Activated CD4-positive, alpha-beta T cell treated with anti-CD3 and anti-CD28 coated beads for 1 hour (primary cell): ENCODE measurements at places on chromosomes 5 and 9.

GRCh38 chr5:137636830-137637714 is 98.8 kb downstream of the KLHL3 start:
- no peak for DNase-seq

DNA sequence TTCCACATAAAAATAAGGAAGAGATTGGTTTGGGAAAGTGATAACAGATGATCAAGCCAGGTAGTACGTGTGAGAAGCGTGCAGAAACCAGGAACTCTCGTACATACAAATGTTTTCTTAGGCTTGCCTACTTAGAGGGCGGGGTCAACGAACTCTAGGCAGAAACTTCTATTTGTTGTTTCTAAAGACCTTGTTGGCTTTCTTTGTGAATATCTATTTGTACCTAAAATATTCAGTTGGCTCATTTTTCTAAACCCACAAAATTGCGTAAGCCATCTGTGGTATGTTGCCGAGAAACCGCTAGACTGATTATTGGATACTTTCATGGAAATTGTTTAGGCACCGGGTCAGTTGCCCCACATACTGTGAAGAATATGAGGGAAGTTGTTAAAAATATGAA is 458.5 kb downstream of the MAT2B start:
- DNase-seq, result no peak

DNA sequence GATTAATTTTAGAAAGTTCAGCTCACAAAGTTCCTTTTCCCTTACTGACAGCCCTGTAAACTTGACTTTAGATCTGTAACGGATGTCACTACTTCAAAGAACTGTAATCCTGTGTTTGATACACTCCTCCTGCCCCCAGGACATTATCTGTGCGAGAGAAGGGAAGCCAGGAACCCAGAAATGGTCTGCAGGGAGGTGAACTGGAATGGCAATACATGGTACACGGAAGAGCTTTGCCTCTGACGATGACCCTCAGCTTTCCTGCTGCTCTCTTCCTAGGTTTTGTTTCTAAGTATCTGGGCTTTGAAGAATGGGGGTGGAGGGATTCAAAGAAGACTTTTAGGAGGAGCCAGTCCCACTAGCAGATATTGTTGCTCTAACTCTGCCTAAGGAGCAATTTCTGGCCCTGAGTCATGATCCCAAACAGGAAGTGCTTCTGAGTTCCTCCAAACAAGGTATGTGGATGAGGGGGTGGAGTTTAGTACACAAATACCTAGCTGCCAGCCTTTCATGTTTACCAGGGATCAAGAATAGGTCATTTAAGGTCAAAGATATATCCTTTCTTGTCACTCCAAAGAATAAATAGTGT is 43.4 kb upstream of the TMC1 start:
- no peak for DNase-seq

- DNase-seq, result no peak
Measured at GRCh38 chr5:160966921-160967320, 114.9 kb upstream of the ATP10B start.

- no peak for DNase-seq
Measured at GRCh38 chr9:129280623-129281271, 102.7 kb upstream of the IER5L start.

DNA sequence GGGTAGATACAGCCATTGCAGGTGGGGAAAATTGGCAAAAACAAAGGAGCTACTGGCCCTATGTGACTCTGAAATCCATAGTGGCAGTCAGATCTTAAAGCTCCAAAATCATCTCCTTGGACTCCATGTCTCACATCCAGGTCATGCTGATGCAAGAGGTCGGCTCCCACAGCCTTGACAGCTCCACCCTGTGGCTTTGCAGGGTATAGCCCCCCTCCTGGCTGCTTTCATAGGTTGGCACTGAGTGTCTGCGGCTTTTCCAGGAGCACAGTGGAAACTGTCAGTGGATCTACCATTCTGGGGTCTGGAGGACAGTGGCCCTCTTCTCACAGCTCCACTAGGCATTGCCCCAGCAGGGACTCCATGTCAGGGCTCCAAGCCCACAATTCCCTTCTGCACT is 1190.1 kb downstream of the CDH12 start:
- no peak for DNase-seq

DNA sequence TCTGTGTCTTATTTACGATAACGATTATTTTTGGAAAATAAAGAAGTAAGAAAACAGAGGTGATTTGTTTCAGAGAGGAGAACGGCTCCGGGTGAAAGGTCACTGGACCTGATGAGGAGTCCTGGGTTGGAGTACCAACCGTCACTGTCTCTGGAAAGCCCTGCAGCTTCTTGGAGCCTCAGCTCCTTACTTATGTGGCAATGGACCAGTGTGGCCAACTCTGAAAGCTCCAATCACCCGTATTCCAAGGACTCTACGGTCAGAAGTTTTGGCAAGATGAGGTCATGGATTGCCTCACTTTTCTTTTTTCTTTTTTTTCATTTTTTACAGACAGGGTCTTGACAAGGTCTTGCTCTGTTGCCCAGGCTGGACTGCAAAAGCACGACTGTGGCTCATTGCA is 84.8 kb downstream of the KLF4 start:
- DNase-seq, result no peak

GRCh38 chr5:160312134-160312959 is at the start of gene CCNJL:
TSS of gene CCNJL (minus strand) at chr5:160312564. CDS start at chr5:160311923, 641 bp downstream.
- no peak for DNase-seq

- no peak for DNase-seq
Measured at GRCh38 chr9:132756214-132756845, 86.1 kb downstream of the GTF3C4 start.

GRCh38 chr5:128196791-128197190 is 113.2 kb downstream of the SLC12A2 start:
- DNase-seq, result no peak

GRCh38 chr9:5621327-5621726 is 7.6 kb upstream of the RIC1 start:
- DNase-seq, result no peak

GRCh38 chr5:79510638-79511037 is 3.3 kb downstream of the HOMER1 start:
- DNase-seq, result no peak

DNA sequence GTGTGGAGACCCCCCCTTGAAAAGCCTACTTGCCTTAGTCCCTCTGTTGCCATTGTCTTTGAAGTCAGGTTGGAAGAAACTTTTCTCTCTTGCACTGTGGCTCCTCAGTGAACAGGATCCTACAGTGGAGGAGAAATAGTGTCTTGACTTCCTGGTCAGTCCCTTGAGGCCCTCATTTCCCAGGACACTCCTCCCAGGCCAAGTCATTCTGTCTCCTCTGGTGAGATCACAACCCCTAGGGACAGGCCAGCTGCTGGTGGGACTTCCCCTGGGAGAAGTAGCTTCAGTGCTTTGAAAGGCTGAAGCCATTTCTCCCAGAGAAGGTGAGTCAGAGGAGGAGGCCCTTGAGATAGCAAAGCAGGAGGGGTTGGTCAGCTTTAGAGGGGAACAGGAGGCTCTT is 10.1 kb upstream of the GRIA1 start:
- no peak for DNase-seq

DNA sequence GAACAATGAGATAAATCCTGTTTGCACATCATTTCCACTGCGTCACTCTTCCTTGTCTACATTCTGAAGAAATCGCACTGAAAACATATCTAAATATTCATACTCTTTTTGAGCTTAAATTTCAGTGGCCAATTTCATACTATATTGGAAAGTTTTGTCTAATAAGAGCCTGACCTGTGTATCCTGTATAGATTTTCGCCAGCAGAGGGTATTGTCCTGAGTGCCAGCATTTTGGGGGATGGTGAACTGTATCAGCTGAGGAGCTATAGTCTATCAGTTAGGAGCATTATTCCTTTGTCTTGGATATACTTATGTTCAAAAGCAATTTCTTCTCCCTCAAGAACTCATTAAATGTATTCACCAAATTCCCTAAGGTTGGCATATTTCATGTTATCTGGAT is 102.3 kb downstream of the SEMA6A start:
- no peak for DNase-seq

- no peak for DNase-seq
Measured at GRCh38 chr5:112192866-112193265, 226.2 kb downstream of the EPB41L4A start.

GRCh38 chr5:31708089-31708488 is 69.2 kb downstream of the PDZD2 start:
- DNase-seq, result no peak

- no peak for DNase-seq
Measured at GRCh38 chr5:178941361-178941760, 363 bp downstream of the ZNF454 start.

DNA sequence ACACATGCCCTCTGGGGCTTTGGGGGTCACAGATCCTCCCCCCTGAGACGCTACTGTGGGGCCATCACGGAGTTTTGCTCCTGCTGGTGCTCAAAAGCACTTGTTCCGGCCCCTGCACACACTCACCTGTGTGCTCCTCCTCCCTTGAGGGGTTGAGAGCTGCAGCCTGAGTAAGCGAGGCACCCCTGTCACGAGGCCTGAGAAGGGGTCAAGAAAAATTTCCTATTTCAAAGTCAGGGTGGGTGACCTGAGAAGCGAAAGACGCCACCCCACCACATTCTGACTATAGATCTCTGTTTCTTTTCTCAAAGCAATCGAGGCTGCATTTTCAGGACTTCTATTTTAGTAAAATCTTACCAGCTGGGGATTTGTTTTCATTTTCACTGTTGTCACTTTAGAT is 138.5 kb downstream of the DCP2 start:
- no peak for DNase-seq

- no peak for DNase-seq
Measured at GRCh38 chr5:176319827-176320554, 41.6 kb downstream of the KIAA1191 start.

- DNase-seq, result no peak
Measured at GRCh38 chr5:177537389-177538361, 16.7 kb downstream of the FAM193B start.

- DNase-seq, result no peak
Measured at GRCh38 chr5:73292816-73293459, 119.9 kb downstream of the TMEM174 start.

GRCh38 chr9:72675586-72675985 is 154.2 kb downstream of the TMC1 start:
- DNase-seq, result no peak

DNA sequence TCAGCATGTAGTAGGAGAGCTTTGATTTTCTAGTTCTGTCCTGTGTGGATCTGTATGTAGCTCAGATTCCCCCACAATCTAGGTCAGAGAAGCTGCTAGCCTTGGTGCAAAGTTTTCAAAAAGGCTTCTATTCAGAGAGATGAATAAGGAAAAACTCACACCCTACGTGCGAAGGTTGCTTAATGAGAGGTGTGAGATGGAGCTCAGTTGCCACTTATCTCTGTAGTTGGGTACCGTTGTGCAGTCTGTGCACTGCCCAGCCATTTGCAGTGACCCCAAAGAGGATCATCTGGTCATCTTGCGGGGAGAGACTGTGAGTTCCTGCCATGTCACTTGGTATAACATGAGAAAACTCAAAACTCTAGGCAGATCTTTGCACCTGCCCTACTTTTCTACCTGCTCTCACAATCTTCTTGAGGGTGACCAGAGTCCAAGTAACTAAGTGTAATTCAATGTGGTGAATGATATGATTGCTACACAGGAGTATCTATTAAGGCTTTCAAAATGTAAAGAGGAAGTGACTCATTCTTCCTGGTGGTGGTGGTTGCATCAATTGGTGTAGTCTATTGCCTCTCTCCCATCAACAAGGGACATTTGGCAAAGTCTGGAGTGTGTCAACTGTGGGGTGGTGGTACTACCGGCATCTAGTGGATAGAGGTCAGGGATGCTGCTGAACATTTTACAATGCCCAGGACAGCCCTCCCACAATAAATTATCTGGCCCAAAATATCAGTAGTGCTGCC is 65.2 kb downstream of the TMC1 start:
- no peak for DNase-seq

GRCh38 chr5:173103411-173103810 is 40.9 kb upstream of the BNIP1 start:
- DNase-seq, result no peak

- no peak for DNase-seq
Measured at GRCh38 chr9:36867241-36867640, 166.8 kb downstream of the PAX5 start.

GRCh38 chr5:117869596-117869995 is 1118.8 kb downstream of the DTWD2 start:
- no peak for DNase-seq

GRCh38 chr5:61463596-61463995 is 131.5 kb downstream of the ZSWIM6 start:
- no peak for DNase-seq

DNA sequence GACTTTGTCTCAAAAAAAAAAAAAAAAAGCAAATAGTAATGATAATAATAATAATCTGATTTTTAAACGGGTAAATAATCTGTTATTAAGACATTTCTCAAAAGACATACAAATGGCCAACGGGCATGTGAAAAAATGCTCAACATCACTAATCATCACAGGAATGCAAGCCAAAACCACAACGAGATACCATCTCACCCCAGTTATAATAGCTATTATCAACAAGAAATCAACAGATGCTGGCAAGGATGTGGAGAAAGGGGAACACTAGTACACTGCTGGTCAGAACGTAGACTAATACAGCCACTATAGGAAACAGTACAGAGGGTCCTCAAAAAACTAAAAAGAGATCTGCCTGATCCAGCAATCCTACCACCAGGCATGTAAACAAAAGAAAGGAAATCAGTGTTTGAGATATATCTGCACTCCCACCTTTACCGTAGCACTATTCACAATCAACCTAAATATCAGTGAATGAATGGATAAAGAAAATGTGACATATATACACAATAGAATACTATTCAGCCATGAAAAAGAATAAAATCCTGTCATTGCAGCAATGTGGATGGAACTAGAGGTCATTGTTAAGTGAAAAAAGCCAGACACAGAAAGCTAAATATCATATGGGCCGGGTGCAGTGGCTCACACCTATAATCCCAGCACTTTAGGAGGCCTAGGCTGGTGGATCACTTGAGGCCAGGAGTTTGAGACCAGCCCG is 24.9 kb downstream of the VAV2 start:
- DNase-seq, result no peak

DNA sequence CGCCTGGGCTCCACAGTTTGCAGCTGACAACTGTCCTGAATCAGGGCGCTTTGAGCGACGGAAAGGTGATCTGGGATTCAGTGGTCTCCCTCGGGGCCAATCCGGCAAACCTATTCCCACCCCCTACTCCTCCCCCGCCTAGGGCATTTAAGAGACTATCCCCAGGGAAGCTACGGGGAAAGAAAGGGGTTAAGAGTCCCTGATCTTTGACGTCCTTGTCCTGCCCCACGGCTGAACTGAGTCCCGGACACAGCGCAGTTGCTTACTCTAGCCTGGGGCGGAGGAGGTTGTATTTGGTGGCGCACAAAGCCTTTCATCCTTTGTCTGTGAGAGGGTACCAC is 3.4 kb downstream of the RORB start:
- DNase-seq, result no peak

GRCh38 chr5:166369807-166370206 is 1921.6 kb upstream of the WWC1 start:
- DNase-seq, result no peak

GRCh38 chr9:115855458-115856133 is 298.0 kb upstream of the PAPPA start:
- no peak for DNase-seq

- DNase-seq, result no peak
Measured at GRCh38 chr5:175706499-175706898, 48.6 kb downstream of the HRH2 start.
